ENCODE measurements at places on chromosomes 12 and 14.

DNA sequence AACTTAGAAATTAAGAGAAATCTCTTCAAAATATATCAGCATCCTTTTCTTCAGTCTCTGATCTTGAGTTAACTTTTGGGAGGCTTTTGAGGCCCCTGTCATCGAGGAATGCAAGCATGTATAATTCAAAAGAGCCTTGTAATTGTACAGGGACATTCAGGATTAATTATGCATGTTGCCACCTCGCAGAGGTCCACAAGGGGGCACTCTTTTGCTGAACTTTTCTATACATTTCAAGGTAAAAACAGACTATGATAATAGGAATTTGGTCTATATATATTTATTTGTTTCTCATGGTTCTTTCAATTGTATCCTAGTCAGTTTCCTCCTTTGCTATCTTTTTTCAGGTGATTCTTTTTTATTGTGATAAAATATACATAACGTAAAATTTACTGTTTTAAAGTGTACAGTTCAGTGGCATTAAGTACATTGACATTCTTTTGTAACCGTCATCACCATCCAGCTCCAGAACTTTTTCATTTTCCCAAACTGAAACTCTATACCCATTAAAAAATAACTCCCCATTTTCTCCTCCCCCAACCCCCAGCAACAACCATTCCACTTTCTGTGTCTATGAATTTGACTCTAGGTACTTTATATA, 47.0 kb upstream of the SLC2A13 start:
- DNase-seq = peak; percentile 58

GRCh38 chr14:102277874-102278630, 26.9 kb downstream of the MOK start:
- DNase-seq = no peak

DNA sequence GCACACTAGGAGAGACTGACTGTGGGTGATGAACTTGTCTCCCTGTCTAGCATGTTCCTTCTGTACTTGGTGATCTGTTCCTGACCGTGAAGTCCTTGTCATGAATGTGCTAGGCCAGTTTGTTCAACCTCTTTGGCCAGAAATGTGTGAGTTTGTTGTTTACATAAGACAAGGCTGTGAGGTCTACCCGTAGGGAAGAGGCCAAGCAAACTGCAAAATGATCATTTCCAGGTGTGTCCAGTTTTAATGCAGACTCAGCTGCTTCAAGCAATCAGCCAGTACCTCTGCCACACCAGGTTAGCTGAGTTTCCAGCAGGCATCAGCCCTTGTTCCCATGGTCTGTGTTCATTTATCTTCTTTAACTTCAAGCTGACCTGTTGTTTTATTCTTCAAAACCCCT, 440.2 kb downstream of the FUT8 start:
- no peak for DNase-seq

GRCh38 chr12:8026291-8026900, 6.1 kb upstream of the FOXJ2 start:
- peak; percentile 81 for DNase-seq

DNA sequence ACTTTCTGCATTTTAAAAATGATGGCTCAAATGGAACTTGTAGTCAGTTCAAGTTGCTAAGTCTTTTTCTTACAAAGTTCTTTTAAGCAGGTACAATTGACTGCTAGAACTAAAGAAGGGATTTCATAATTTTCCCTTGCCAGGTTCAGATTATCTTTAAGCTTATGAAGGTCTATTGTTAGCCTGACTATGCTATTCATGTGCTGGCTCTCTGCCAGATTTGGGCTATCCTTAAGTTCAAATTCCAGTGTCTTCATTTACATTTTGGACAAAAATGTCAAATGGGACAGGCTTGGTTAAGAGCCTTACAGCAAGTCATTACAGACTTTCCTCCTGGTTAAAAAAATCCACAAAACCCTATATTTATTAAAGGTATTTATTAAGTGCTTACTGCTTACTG, 42.3 kb downstream of the INSM2 start:
- DNase-seq = no peak
